Stomach (tissue), 19 donors: ENCODE measurements at places on chromosomes 13 and 19.

DNA sequence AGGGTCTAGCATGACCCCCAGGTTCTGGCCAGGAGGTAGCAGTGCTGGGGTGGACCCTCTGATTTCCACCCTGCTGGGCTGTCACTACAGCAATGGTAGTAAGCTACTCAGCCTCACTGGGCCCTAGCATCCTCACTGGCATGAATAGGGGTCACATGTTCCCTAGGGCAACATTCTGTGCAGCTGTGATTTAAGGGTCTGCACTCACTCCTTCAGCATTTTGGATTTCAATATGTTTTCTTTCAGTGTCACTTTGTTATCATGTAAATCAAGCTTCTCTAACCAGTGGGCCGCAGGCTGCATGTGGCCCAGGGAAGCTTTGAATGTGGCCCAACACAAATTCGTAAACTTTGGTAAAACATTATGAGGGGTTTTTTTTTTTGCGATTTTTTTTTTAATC, 57.8 kb downstream of the SPATA13 start:
- DNase-seq: no peak

GRCh38 chr19:14477418-14478112, 2.4 kb upstream of the PTGER1 start:
- no peak for DNase-seq

DNA sequence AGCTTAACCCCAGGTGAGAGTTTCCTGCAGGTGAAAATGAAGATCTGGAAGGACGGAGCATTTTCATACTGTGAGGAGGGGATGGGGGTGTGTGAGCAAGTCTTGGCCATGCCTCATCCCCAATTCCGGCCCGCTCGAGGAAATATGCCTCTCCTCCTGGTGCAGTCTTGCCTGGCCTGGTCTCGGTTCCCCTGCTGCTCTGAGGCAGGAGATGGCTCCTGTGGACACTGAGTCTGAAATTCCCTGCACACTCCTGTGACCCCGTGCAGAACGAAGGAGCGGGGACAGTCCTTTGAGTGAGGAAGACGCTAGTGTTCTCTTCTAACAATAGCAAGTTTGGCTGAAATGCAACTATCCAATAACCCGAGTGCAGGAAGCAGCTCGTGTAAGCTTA, 329 bp upstream of the ZNF439 start:
- no peak for DNase-seq

DNA sequence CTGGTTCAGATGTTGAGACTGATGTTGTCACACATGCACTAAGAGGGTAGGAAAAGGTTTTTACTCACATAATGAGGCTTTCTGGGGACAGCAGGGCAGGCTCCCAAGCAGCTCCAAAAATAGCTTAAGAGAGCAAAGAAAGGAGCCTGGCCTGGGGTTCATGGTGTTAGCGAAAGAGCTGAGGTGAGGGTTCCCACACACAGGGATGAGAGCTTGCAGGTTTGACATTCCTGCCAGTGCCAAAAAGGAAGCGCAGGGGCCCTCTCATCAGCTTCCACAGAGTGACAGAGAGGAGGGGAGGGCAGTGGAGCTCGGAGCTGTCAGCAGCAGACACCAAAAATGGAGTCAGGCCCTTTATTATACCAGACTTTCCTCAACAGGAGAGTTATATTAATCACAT, 65.5 kb upstream of the FAM216B start:
- no peak for DNase-seq

GRCh38 chr13:38979891-38980749, 10.5 kb downstream of the STOML3 start:
- peak; percentile 85 for DNase-seq

GRCh38 chr13:108387156-108387555, 117.6 kb downstream of the TNFSF13B start:
- DNase-seq: no peak

- peak; percentile 82 for DNase-seq
Observed at GRCh38 chr19:3276341-3276799, 51.9 kb downstream of the CELF5 start.

DNA sequence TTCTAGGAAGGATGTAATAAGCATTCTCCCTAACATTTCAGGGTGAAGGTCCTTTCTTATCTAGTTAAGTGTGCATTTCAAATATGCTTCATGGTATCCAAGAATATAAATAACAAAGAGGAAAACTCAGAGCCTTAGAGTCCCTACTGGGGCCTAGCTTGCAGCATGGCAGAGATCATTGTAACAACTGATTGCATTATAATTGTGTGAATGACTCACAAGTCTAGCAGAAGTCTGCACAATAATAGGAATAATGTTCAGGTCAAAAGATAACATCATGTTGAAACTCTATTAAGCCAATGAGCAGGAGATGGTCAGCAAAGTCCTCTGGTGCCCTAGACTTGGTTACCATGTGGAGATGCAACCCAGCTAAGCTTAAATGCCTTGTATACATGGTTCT, 3.4 kb downstream of the POSTN start:
- no peak for DNase-seq

DNA sequence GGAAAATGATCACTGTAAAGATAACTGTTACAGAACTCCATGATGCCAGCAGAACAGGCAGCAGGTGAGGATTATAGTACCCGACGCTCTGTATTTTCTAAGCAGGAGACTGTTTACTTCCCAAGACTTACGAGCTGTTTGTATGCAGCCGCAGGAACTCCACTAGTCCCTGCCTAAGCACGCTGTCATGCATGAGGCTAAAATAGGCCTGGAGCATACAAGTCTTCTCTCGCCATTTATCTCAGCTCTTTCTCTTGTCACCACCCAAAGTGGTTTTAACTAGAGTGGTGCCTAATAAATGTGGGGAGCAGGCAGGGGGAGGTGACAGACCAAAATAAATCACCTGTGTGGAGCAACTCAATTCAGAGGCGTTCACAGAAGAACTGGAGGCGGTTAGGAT, 175.8 kb downstream of the TDRD3 start:
- DNase-seq: no peak

DNA sequence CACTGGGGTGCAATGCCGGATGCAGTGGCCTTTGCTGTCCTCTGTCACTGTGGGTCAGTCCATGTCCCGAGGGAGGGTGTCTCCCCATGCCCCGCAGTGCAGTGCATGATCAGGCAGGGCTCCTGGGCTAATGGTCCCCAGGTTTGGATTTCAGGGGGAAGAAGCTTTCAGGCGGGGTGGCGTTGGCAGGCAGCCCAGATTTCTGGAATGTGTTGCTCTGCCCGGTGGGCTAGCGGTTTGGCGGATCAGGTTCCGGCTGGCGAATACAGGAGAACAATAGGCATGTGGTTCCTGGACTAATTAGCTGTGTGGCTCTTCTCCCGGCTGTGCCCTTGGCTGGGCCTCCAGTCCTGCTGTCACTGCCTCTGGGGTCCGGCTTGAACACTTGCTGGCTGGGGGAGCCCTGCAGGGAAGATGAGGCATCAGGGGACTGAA, 141.3 kb downstream of the FGF9 start:
- DNase-seq: no peak

- no peak for DNase-seq
Observed at GRCh38 chr19:1882786-1883692, 2.3 kb downstream of the ABHD17A start.

DNA sequence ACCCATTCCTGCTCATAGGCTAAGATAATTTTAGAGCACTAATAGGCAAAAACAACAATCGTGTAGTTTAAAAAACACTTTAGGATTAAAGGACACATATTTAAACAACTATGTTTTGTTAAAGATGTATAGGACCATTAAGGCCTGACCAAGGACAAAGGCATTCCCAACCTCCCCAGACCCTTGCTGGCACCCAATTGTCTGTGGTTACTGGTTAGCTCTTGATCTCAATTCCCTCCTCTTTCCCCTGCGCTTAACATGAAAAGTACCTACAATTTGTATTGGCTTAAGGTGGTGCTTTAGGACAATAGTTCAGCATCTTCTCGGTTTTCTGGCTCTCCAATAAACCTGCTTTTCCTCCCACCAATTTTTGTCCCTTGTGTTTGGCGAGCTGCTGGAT, 51.0 kb downstream of the TEX26 start:
- DNase-seq: no peak

- peak; percentile 21 for DNase-seq
Observed at GRCh38 chr13:98022210-98022609, 68.7 kb downstream of the IPO5 start.

DNA sequence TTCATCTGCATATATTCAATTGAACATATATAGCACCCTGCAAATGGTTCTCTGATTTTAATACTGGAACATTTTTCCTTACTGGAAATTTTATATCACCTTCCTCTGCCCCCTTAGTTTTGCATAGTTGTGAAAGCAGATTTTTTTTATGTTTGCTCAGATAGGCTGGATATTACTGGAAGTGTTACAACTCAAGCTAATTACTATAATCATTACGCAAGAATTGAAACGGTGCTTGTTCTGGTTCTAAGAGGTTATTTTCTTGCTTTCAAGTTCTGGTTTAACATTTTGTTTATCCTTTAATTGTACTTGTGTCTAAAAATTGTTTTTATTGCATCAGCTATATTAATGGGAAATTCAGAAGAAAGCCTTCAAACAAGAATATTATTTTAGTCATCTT, 95.6 kb upstream of the MYO16 start:
- DNase-seq: no peak

GRCh38 chr13:80508031-80508430, 167.1 kb upstream of the SPRY2 start:
- no peak for DNase-seq

DNA sequence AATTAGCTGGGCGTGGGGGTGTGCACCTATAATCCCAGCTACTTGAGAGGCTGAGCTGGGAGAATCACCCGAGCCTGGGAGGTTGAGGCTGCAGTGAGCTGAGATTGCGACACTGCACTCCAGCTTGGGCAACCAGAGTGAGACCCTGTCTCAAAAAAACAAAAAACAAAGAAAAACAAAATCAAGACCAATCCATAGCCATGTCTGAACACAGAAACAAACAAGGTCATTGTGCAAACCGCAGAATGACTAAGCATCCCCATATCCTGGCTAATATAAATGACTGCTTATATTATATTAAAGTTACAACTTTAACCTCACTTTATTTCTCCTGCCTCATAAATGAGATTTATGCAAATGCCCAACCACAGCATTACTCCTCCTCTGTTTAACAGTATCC, 2.3 kb upstream of the LYPD3 start:
- DNase-seq: no peak

DNA sequence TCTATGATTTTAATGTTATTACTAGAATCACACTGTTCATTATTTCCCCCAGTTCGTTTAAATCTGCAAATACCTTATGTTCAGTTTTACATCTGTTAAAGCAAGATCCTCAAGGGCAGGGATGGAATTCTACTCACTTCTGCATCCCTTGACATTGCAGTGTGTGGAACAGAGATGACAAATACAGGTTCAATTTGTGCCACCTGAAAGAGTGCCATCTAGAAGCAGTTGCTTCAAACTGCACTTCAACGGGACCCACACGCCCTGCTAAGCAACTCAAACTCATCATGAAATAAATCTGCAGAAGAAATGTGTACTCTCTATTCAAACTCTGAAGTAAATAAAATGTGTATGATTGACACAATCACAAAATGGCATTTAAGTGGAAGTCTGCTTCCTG, 44.5 kb downstream of the RUBCNL start:
- DNase-seq: no peak

GRCh38 chr19:18978616-18979015, 37.6 kb upstream of the HOMER3 start:
- DNase-seq: no peak

DNA sequence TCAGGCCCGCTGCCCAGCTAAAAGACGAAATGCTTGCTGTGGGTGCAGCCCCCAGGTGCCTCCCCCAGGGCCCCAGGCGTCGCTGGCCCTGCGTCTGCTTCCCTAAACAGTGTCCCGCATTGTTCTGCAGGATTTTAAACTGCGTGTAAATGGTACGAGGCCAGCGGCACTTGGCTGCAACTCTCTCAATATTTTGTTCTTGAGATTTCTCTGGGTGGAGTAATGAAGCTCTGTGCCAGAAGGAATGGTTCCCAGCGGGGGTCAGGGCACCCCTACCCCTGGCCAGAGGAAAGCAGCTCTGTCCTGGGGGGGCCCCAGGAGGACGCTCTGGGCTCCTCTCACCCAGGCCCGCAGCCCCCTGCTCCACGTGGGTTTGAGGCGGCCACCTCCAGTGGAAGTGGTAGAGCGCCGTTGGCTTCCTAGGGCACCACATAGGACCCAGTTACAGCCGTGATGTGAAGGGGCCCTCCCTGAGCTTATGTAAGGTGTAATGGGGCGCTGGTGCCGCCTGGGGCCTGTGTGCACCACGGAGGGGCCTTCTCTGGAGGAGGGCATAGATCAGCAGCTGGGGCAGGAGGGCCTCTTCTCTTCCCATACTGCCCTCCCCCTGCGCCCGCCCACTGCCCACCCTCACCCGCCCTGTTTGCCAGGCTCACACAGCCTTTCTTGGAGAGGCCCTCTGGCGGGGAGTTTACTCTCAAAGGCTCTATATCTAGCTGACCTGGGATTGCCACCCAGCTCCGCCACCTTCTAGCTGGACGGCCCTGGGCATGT, 19.8 kb downstream of the PAK4 start:
- no peak for DNase-seq

DNA sequence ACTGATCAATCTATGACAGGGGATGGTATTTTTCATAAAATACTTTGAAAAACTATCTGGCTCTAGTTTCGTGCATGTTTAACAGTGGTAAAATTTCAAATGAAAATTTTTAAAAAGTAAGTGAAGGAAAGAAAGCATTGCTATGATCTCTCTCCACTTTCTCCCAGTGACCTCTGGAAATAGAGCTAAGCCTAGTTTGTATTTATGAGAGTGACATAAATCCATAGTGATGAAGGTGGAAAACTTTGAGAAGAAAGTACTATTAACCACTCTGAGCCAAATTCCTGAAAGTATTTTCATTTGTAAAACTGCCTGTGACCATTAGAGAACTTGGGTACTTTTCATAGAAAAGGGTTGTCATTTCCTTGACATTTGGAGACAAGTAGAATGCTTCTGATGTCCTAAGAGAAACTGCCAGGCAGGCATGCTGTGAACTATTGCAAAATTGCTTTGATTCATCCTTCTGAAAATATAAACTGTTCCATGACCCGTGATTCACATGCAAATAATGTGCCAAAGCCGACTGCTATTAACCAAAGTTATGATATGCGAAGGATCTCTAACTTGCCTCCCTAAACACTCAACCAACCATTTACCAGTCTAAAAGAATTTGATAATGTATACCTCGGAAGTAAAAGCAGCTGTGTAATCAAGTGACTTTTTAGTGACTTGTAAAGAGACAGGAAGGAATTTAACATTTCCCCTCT, 133.2 kb downstream of the VWA8 start:
- no peak for DNase-seq
